ENCODE measurements at places on chromosomes 2 and 18.

GRCh38 chr2:68653538-68653982, 10.2 kb downstream of the PROKR1 start:
- DNase-seq, result no peak

- no peak for DNase-seq
Measured at GRCh38 chr2:78766459-78766858, 259.0 kb upstream of the REG3G start.

DNA sequence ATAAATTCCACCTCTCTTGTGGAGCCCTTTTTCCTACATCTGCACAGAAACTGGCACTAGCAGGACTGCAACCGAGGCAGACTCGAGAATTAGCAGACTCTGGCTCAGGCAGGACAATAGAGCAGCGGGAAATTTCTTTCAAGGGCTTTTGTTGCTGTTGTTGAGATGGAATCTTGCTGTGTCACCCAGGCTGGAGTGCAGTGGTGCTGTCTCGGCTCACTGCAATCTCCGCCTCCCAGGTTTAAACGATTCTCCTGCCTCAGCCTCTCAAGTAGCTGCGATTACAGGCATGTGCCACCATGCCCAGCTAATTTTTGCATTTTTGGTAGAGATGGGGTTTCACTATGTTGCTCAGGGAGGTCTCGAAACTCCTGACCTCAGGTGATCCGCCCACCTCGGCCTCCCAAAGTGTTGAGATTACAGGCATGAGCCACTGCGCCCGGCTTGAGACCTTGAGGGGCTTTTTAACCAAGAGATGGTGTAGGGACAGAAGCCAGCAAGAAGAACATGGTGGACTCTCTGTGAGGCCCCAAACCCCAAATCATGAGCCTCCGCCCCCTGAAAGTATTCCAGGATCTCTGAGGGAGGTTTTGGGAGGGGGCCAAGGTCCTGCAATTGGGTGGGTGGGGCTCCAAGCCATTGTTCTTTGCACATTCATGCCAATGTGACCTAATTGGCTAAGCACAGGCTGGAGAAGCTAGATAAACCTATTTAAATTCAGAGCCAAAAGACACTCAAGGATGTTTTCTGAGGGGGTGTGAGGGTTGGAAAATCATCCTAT, 68.4 kb upstream of the MSH2 start:
- no peak for DNase-seq

DNA sequence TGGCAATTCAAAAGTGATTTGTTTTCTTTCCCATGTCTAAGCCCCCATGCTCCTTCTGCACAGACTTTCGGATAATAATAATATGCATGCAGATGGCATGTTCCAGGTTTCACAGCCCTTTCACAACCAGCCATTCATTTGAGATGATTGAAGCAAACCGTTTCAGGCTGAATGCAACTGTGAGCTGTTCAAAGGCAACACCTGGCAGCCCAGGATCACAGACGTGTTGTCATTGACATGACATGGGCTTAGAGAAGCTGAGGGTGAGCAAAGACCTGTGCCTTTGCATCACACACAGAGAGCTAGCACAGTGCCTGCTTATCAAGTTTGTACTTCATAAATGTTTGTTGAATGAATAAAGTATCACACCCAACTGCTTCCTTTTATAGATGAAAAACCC, 12.4 kb upstream of the ERMN start:
- no peak for DNase-seq

DNA sequence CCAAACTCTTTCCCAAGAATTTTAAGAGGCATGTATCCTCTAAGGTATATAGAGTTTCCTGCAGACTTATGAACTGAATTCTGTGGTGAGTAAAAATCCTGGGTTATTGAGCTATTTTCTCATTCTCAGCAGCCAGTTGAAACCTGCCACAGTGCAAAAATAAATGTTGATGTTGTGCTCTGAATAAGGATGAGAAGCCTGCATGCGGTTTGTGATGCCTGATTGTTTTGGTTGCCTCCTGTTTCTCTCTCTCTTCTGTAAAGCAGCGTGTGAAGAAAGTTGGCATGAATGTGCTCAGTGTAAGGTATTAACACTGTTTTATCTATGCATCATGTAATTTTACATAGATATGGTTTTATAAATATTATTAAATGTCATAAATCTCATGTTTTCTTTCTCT, 452.6 kb downstream of the CDH2 start:
- DNase-seq, result no peak

GRCh38 chr2:75555701-75556100, 5.0 kb downstream of the EVA1A start:
- no peak for DNase-seq

GRCh38 chr2:84904717-84905174, 710 bp upstream of the TMSB10 start:
- DNase-seq, result no peak

DNA sequence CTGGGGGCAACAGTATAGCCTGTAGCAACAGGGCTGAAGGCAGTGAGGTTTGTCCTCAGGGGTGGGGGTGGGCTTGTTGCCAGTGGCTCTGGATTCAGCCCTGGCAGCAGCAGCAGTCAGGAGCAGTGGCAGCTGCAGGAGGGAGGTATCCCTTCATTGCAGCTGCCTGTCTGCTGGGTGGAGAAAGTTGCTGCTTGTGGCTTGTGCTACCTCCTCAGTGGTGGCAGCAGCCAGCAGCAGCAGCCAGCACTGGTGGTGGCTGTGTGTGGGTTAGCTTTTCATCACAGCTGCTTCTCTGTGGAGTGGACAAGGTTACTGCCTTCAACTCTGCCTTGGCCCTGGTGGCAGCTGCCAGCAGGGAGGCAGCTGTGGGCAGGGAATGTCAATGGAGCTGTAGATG, 94.9 kb downstream of the ARL6IP6 start:
- no peak for DNase-seq

- DNase-seq, result no peak
Measured at GRCh38 chr2:1995987-1996386, 251.7 kb upstream of the PXDN start.

GRCh38 chr2:12037301-12037700, 290.9 kb downstream of the LPIN1 start:
- DNase-seq, result no peak

GRCh38 chr18:77081390-77081778, 51.2 kb downstream of the MBP start:
- DNase-seq, result no peak

- DNase-seq, result no peak
Measured at GRCh38 chr2:217928324-217929181, 74.2 kb downstream of the TNS1 start.

DNA sequence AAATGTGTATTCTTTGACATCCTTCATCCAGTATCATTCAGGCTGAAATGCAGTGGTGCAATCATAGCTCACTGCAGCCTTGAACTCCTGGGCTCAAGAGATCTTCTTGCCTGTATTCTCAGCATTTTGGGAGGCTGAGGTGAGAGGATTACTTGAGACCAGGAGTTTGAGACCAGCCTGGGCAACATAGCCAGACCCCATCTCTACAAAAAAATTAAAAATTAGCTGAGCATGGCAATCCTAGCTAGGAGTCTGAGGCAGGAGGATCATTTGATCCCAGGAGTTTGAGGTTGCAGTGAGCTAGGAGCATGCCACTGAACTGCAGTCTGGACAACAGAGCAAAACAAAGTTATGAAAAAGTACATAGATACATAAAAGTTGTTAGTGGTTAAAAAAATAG, 24.1 kb downstream of the SANBR start:
- DNase-seq, result no peak

GRCh38 chr2:127235082-127235702, 15.1 kb upstream of the CYP27C1 start:
- DNase-seq, result no peak

DNA sequence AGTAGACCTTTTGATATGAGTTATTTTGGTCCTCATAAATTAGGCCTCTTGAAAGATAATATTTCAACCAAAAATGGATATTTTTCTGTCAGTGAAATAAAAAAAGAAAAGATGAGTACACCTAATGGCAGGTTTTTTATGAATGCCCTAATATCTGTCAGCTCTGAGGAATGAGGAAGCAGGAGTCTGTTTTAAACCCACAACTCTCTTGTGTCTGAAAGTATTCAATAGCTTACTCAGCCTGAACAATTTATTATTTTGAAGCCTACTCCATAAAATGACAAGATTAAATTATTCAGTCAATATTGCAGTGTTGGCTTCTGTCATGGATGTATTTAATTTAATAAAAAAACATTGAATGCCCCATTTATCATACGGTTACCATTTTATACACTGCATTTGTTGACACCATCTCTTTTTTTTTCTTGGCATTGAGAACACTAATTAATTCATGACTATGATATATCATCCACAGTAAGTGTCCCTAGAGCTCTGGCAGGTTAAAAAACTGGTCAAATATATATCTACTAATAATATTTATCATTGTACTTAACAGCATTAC, 548.2 kb downstream of the CBLN2 start:
- DNase-seq, result no peak

DNA sequence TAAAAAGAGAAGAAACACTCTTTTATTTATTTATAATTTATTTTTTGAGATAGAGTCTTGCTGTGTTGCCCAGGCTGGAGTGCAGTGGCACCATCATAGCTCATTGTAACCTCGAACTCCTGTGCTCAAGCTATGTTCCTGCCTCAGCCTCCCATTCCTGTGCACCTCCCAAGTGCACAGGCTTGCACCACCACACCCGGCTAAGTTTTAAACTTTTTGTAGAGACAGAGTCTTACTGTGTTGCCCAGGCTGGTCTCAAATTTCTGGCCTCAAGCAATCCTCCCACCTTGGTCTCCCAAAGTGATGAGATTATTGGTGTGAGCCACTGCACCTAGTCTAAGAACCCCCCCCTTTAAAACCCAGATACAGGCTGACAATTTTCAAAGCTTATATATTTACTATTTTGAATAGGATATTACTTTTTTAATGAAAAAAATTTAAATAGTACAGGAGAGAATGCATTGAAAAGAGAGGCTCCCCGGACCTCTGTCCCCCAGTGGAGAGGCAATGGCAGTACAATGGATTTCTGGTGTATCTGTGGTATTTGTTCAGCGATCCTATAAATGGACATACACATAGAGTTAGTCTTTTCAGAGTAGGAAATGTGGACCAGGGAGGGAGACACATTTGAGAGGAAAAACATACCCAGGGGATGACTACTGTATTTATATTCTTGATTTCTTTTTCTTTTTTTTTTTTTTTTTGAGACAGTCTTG, 48.1 kb upstream of the CNOT11 start:
- DNase-seq, result no peak

GRCh38 chr2:85888020-85888683, 638 bp downstream of the ST3GAL5 start:
- no peak for DNase-seq

DNA sequence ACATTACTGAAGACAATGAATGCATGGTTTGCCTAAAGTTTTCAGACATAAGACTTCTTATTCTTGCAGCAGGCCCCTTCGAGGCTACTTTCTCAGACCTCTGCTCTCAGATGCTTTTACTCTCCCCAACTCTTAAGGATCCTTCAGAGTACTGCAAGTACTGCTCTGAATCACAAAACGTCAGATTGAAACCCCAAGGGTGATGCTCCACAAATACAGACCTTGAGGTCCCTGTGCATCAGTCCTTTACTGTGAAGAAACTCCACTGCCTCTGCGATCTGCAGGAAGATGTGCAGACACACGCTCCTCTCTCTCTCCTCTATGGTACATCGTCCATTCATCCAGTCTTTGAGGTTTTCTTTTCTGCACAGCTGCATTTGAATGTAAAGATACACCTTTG, 52.8 kb downstream of the EIF2AK3 start:
- DNase-seq, result no peak

- no peak for DNase-seq
Measured at GRCh38 chr18:74967438-74967837, 241.5 kb downstream of the PTGR3 start.

DNA sequence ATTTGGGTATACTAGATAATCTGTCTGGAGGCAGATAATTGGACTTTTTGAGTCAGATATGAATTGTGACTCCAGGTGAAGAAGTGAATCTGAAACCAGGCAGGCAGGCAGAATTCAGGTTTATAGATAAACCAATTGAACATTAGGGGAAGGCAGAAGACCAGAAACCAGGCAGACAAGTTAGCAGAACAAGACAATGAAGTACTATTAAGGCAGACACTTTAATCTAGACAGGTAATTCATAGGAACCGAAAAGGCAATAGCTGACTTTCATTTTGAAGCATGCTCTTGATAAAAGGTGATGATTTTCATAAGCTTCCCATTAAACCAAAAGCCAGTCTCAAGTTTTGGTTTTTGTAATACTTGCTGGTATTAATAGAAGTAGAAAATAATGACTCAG, 19.3 kb upstream of the SLC4A10 start:
- no peak for DNase-seq

DNA sequence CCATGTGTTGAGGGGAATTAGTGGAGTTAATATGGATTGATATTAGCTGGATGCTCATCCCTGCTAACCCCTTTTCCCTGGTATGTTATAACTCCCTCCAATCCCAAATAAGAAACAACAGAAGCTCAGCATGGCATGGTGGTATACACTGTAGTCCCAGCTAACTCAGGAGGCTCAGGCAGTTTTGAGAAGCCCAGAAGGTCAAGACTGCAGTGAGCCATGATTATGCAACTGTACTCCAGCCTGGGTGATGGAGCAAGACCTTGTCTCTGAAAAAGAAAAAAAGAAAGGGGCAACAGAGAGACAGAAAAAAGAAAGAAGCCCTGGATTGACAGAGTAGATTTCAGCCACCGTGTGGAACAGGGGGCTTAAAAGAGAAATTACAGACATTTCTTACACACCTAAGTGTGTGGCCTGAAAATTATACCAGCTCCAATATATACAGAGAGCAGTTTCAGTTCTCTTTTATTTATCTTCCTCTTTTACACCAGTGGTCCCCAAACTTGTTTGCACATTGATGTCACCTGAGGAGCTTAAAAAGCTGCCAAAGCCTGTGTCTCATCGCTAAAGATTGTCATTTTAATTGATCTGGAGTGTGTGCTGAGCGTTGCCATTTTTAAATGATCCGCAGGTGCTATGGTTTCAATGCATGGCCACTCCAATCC, 203.6 kb downstream of the UBE2E3 start:
- no peak for DNase-seq

GRCh38 chr18:79644006-79644665, 35.5 kb upstream of the CTDP1 start:
- peak; percentile 45 for DNase-seq

DNA sequence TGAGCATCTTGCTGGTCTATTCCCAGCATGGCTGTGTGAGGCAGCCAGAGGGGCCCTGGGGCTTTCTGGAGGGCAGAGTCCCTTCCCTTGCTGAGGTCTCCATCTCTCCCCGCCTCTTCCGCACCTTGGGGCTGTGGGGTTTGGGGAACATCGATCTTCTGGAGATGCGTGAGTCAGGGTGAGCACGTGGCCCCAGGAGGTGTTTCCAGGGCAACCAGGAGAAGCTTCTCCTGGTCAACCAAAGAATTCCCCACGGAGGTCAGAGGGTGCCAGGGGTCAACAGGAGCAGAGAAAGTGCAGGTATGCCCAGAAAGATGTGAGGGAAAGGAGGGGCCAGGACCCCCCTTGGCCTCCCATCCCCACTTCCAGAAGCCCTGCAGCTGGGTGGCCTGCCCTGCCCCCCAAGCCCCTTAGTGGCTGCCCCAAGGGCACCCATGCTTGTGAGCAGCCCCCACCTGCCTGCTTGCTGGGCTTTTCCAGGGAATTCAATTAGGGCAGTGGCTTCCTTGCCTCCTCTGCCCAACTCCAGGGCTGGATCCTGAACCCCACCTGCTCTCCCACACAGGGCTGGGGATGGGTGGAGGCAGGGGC, 2.8 kb upstream of the PROM2 start:
- no peak for DNase-seq
